ENCODE measurements at places on chromosomes 7 and 10. TPM values are rescaled to one million over a fixed set of nuclear protein-coding genes. Genes with fewer than 3 reads are reported as not detected.

The VGF gene
- total RNA-seq: 15.1 TPM

The CYP17A1 gene
- total RNA-seq: not detected

The PDIA4 gene
- total RNA-seq: 200 TPM

The FFAR4 gene
- total RNA-seq: 0.31 TPM

The KCNK18 gene
- not detected for total RNA-seq

The CPEB3 gene
- total RNA-seq: 0.41 TPM

The FAM25C gene
- 2.0 TPM for total RNA-seq

The NPTX2 gene
- not detected for total RNA-seq

The HKDC1 gene
- 19.1 TPM for total RNA-seq

The INPP5F gene
- total RNA-seq: 9.3 TPM

The PDE6C gene
- not detected for total RNA-seq

The CYP2C19 gene
- total RNA-seq: not detected

The ANKRD7 gene
- total RNA-seq: 0.21 TPM

The CHST3 gene
- total RNA-seq: 42.6 TPM

The YKT6 gene
- total RNA-seq: 125 TPM

The CLRN3 gene
- not detected for total RNA-seq

The LRMDA gene
- total RNA-seq: 4.2 TPM

The NUTM2E gene
- 0.39 TPM for total RNA-seq

The CRHR2 gene
- not detected for total RNA-seq

The SEPTIN14 gene
- not detected for total RNA-seq

The ATOH7 gene
- total RNA-seq: 0.19 TPM

The A1CF gene
- 0.07 TPM for total RNA-seq

The PNLIP gene
- not detected for total RNA-seq

The EDRF1 gene
- 14.3 TPM for total RNA-seq

The HOXA11 gene
- 0.65 TPM for total RNA-seq

The PTF1A gene
- not detected for total RNA-seq

The UPK3B gene
- total RNA-seq: 20.2 TPM

The ZNF365 gene
- 1.2 TPM for total RNA-seq

The MYH16 gene
- total RNA-seq: 0.88 TPM

The CPN1 gene
- total RNA-seq: 0.16 TPM

The ARPC1A gene
- 131 TPM for total RNA-seq

The EIF3B gene
- total RNA-seq: 232 TPM

The GPR146 gene
- total RNA-seq: 2.1 TPM

The HSPA12A gene
- 14.2 TPM for total RNA-seq

The GALNT17 gene
- total RNA-seq: not detected

The CPA2 gene
- total RNA-seq: not detected

The UNC5B gene
- 0.87 TPM for total RNA-seq

The GBX1 gene
- not detected for total RNA-seq

The OR6B1 gene
- not detected for total RNA-seq

The ITIH5 gene
- total RNA-seq: 0.08 TPM

The FAM13C gene
- total RNA-seq: 0.28 TPM

The FRMD4A gene
- 4.9 TPM for total RNA-seq

The PLAC9 gene
- not detected for total RNA-seq

The CADPS2 gene
- total RNA-seq: 0.12 TPM

The TMEM196 gene
- not detected for total RNA-seq

The ANTXRL gene
- total RNA-seq: 0.09 TPM

The AOC1 gene
- not detected for total RNA-seq

The PLEKHS1 gene
- total RNA-seq: not detected

The TMEM229A gene
- total RNA-seq: not detected

The GPR158 gene
- total RNA-seq: 0.06 TPM

The ADAM22 gene
- total RNA-seq: 0.34 TPM

The ELAPOR2 gene
- total RNA-seq: 0.14 TPM
